Colonic mucosa (tissue), 4 donors: ENCODE measurements at places on chromosomes 3 and 15. TPM values are rescaled to one million over a fixed set of nuclear protein-coding genes. Genes with fewer than 3 reads are reported as not detected.
A peak's percentile ranks its signal among the peaks of the same experiment; 100 is the strongest.

GRCh38 chr3:122646146-122646988 lies 34.3 kb upstream of the PARP14 start:
- H3K27ac ChIP-seq, result no peak overlapping the region
- no peaks in the 10 kb centered on the region for H3K36me3 ChIP-seq
- H3K27me3 ChIP-seq, result no peaks in the 10 kb centered on the region
- H3K4me3 ChIP-seq, result no peak overlapping the region

GRCh38 chr15:35546511-35547381 lies 781 bp upstream of the DPH6 start:
- H3K27ac ChIP-seq, result peak overlapping the region; percentile 97
- no peaks in the 10 kb centered on the region for H3K36me3 ChIP-seq
- H3K4me1 ChIP-seq, result no peaks in the 10 kb centered on the region
- peak; percentile 29 for DNase-seq

- H3K27ac ChIP-seq, result no peak overlapping the region
- H3K4me3 ChIP-seq, result no peak overlapping the region
- no peaks in the 10 kb centered on the region for H3K36me3 ChIP-seq
- no peaks in the 10 kb centered on the region for H3K27me3 ChIP-seq
- DNase-seq, result no peak
Observed at GRCh38 chr3:27194861-27195483, 174.2 kb downstream of the NEK10 start.

The CHRNA3 gene
- total RNA-seq, result 2.0 TPM

DNA sequence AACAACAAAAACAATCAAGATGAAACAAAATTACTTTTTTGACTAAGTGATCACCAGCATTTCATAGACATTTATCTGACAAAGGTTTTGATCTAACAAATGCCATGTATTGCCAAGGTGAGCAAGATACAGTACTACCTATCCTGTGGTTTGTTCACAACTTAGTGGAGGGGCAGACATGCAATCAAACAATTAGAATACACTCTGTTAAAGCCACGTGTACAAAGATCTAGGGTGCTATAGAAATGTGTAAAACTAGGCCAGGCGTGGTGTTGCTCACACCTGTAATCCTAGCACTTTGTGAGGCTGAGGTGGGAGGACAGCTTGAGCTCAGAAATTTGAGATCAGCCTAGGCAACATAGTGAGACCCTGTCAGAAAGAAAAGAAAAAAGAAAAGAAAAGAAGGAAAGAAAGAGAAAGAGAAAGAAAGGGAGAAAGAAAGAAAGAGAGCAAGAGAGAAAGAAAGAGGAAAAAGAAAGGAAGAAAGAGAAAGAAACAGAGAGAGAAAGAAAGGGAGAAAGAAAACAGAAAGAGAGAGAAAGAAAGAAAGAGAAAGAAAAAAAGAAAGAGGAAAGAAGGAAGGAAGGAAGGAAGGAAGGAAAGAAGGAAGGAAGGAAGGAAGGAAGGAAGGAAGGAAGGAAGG lies 1.4 kb upstream of the TRIM69 start:
- no peak overlapping the region for H3K4me3 ChIP-seq
- no peak for DNase-seq
- no peaks in the 10 kb centered on the region for H3K36me3 ChIP-seq
- H3K4me1 ChIP-seq, result peaks cover 5% of the 10 kb centered on the region

DNA sequence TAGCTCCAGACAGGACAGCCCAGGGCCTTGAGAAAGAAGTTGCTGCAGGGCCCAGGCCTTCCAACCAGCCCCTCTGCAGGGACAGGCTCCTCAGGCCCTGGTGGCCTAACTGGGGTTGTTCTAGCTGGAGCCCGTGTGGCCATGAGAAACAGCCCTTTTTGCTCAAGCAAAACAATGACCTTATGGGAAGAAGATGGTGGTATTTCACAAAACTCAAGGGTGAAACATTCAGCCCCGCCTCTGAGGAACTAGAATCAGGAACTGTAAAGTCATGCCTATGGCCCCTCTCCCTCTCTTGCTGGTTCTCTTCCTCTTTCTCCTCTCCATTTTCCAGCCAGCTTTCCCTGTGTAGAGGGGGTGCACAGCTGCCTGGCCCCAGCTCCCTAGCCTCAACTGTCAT lies 273.3 kb downstream of the RPLP1 start:
- H3K27ac ChIP-seq, result no peak overlapping the region
- no peaks in the 10 kb centered on the region for H3K27me3 ChIP-seq
- H3K4me1 ChIP-seq, result no peaks in the 10 kb centered on the region

The DUOXA2 gene
- total RNA-seq, result 48.5 TPM

The GRK7 gene
- not detected for total RNA-seq

The FES gene
- total RNA-seq, result 8.8 TPM

DNA sequence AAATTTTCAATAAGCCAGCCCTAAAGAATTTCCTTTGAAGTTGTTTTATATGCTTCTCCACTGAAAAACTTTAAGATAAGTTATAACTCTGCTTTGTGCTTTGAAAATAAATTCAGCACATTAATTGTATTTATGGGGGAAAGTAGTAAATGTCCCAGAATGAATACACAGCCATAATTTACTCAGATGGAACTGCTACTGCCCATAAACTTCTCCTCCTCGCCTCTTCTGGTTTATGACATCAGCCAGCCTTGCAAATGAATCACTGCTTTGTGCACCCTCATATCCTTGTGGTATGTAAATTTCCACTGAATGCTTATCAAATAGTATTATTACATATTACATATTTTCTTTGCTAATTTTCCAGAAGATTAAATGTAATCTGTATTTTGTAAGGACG lies 302.0 kb downstream of the DIPK2A start:
- H3K27me3 ChIP-seq, result no peaks in the 10 kb centered on the region
- H3K4me3 ChIP-seq, result no peak overlapping the region
- H3K27ac ChIP-seq, result no peak overlapping the region
- no peaks in the 10 kb centered on the region for H3K4me1 ChIP-seq
- no peaks in the 10 kb centered on the region for H3K36me3 ChIP-seq
- DNase-seq, result no peak

The ZXDC gene
- 20.4 TPM for total RNA-seq

The BBX gene
- 21.5 TPM for total RNA-seq

DNA sequence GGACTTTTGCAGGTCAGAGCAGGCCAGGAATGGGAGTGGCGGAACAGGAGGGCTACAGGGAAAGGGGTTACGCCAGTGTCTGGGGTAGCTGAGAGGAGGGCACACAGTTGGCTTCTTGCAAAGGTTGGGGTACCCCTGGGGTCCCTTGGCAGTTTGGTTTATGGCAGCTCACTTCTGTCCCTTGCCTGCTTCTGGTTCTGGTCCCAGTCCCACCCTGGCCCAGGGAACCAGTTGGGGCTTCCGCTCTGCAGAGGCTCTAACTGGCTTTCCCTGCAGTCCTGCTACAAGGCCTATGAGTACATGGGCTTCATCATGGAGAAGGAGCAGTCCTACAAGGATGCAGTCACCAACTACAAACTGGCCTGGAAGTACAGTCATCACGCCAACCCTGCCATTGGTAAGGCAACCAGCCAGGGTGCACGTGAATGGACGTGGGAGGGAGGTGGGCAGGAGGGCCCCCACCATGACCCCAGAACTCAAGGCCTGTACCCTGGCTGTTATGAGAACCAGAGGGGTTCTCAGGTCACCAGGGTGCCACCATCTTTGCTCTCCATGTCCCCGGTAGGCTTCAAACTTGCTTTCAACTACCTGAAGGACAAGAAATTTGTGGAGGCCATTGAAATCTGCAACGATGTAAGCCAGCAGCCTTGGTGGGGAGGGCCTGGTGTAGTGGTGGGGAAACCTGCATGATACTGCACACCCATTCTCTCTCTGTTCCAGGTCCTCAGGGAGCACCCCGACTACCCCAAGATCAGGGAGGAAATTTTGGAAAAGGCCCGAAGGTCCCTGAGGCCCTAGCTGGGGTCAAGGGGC lies 15.2 kb downstream of the CSRNP1 start:
- H3K4me3 ChIP-seq, result no peak overlapping the region
- peaks cover 21% of the 10 kb centered on the region for H3K4me1 ChIP-seq
- no peak for DNase-seq
- peaks cover 11% of the 10 kb centered on the region for H3K36me3 ChIP-seq
- H3K27me3 ChIP-seq, result no peaks in the 10 kb centered on the region

DNA sequence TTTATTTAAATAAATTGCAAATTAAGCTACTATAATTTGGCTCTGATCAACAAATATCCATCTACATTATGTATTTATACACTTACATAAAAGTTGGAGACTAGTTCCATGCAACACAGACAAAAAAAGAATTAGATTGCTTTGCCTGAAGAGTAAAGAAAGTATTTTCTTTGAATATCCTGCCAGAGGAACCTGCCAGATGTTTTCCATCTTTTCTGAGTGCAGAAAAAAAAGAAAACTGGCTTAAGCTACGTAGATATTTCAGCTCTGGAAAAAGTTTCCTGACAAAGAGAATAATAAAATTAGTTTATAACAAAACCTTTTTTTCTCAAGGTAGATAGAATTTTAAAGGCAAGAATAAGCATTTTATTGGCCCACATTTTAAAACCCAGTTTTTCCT lies 607.5 kb upstream of the NAALADL2 start:
- H3K27me3 ChIP-seq, result no peaks in the 10 kb centered on the region
- H3K27ac ChIP-seq, result no peak overlapping the region
- H3K4me3 ChIP-seq, result no peak overlapping the region
- no peaks in the 10 kb centered on the region for H3K4me1 ChIP-seq

GRCh38 chr3:44128057-44128775 lies 113.5 kb upstream of the TOPAZ1 start:
- no peak overlapping the region for H3K27ac ChIP-seq
- no peaks in the 10 kb centered on the region for H3K4me1 ChIP-seq
- DNase-seq, result no peak
- no peak overlapping the region for H3K4me3 ChIP-seq
- no peaks in the 10 kb centered on the region for H3K27me3 ChIP-seq
